ENCODE measurements at places on chromosomes 5 and 9. TPM values are rescaled to one million over a fixed set of nuclear protein-coding genes. Genes with fewer than 3 reads are reported as not detected.

DNA sequence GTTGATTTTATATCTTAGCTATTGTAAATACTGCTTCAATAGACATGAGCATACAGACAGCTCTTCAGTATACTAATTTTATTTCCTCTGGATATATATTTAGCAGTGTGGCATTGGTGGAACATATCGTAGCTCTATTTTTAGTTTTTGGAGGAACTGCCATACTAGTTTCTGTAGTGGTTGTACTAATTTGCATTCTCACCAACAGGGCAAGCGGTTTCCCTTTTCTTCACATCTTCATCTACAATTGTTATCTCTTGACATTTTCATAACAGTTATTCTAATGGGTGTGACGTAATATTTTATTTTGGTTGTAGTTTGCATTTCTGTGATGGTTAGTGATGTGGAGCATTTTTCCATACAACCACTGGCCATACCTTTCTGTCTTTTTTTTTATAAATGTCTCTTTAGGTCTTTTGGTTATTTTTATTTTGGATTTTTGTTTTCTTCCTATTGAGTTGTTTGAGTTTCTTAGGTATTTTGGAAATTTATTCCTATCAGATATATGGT lies 32.5 kb downstream of the TAF11L14 start:
- no peak for DNase-seq
- H3K4me1 ChIP-seq, result peaks cover 24% of the 10 kb centered on the region
- H3K36me3 ChIP-seq, result peaks cover 6% of the 10 kb centered on the region
- peaks cover 16% of the 10 kb centered on the region for H3K27me3 ChIP-seq
- no peak overlapping the region for H3K27ac ChIP-seq

GRCh38 chr5:13985731-13986418 lies 41.4 kb upstream of the DNAH5 start:
- no peaks in the 10 kb centered on the region for H3K27me3 ChIP-seq
- H3K4me1 ChIP-seq, result no peaks in the 10 kb centered on the region
- no peak for DNase-seq
- H3K4me3 ChIP-seq, result no peak overlapping the region
- no peak overlapping the region for H3K27ac ChIP-seq

The BARHL1 gene
- total RNA-seq, result not detected

The ELAVL2 gene
- total RNA-seq, result 384 TPM

The QRFP gene
- total RNA-seq, result not detected
